ENCODE measurements at places on chromosomes 4 and X.

- no peak for DNase-seq
These were observed 22.8 kb downstream of the PDLIM3 start for GRCh38 chr4:185512516-185512915.

- DNase-seq, result no peak
These were observed 8.0 kb downstream of the PRSS12 start for GRCh38 chr4:118344801-118345200.

DNA sequence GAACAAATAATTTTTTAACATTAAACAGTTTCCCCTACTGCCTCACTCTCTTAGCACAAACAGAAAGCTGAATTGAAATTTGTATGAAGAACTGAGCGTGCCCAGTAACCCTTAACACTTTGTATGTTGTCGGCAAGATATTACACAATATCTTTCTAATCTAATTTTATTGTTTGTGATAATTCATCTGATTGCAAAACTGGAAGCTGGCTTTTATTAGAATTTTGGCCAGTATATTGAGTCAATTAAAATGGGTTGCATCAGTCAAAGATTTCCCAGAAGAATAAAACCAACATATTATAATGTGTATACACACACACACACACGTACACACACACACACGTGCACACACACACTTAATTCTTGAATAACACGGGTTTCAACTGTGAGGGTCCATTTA, 2332.1 kb downstream of the PCDH7 start:
- no peak for DNase-seq

- no peak for DNase-seq
These were observed 806.0 kb downstream of the ADGRL3 start for GRCh38 chr4:62006108-62006507.

GRCh38 chrX:1468250-1468772, 15.6 kb upstream of the ASMTL start:
- DNase-seq, result no peak

- no peak for DNase-seq
These were observed 89.8 kb downstream of the PDGFRA start for GRCh38 chr4:54318904-54319303.

DNA sequence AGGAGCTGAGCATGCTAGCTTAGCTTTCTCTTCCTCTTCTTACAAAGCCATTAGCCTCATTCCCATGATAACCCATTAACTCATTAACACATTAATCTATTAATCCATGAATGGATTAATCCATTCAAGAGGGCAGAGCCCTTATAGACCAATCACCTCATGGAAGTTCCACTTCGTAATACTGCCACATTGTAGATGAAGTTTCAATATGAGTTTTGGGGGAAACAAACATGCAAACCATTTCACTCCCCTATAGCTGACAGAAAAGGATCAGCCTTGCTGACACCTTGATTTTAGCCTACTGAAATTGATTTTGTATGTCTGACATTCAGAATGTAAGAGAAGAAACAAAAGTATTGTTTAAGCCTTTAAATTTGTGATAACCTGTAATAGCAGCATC, 251.8 kb upstream of the GALNTL6 start:
- DNase-seq, result no peak

GRCh38 chrX:120260369-120260768, 9.8 kb downstream of the ZBTB33 start:
- DNase-seq, result no peak

- no peak for DNase-seq
These were observed 60.2 kb downstream of the MAOB start for GRCh38 chrX:43822014-43822413.

DNA sequence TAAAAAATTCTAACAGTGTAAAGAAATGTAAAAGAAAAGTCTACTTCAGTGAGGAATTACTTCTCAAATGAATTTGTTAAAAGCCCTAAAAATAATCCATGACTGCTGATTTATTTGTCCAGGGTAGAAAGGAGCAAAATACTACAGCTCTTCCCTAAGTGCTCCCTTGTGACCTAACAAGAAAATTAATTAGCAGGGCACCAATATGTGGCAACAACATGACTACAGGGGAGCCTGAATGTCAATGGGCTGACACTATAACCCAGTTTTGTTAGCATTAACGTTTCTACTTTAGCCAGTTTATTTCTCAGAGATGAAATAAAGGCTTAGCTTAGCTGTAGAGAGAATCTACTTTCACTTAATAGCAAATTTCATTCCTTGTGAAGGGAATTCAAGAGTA, 918.9 kb upstream of the EPHA5 start:
- DNase-seq, result no peak

GRCh38 chr4:8870647-8871416, 807 bp downstream of the HMX1 start:
- no peak for DNase-seq

- no peak for DNase-seq
These were observed 106.4 kb upstream of the FTHL17 start for GRCh38 chrX:31178064-31178768.

- no peak for DNase-seq
These were observed 8.1 kb downstream of the DNAJB14 start for GRCh38 chr4:99938243-99938753.

GRCh38 chr4:55323375-55323774, 22.7 kb upstream of the SRD5A3 start:
- DNase-seq, result no peak

- DNase-seq, result no peak
These were observed 909.0 kb upstream of the PCDH10 start for GRCh38 chr4:132240081-132240480.

- DNase-seq, result no peak
These were observed 15.6 kb downstream of the CXorf66 start for GRCh38 chrX:139949703-139950102.

DNA sequence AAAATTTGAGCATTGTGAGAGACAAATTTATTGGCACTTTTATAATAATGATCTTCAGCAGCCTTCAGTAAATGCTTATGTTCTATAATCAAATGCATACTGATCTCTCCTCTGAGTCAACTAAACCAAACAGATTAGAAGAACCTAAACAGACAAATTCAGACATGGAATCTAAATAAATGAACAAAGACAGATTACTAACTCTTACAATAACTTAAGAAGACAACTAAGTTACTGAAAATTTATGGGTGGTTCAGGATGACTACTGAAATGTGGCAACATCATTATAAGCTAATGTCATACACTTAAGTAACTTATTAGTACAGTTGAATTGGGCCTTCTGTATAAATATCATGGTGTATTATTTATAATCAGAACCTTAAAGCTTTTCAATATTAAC, 127.3 kb downstream of the NEK1 start:
- DNase-seq, result no peak

DNA sequence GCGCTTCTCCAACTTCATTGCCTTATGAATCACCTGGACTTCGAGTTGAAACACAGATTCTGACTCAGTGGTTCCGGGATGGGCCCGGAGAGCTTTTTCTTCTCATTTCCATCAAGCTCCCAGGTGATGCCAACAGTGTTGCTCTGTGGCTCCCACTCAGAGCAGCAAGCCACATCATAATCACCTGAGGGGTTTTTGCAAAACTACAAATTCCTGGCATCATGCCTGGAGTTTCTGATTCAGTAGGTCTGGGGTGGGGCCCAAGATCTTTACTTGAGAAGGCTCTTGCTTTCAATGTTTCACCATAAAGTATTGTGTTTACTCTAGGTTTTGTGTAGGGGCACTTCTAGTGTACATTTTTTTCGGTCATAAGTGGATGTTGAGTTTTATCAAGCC, 7.0 kb downstream of the MTM1 start:
- no peak for DNase-seq

DNA sequence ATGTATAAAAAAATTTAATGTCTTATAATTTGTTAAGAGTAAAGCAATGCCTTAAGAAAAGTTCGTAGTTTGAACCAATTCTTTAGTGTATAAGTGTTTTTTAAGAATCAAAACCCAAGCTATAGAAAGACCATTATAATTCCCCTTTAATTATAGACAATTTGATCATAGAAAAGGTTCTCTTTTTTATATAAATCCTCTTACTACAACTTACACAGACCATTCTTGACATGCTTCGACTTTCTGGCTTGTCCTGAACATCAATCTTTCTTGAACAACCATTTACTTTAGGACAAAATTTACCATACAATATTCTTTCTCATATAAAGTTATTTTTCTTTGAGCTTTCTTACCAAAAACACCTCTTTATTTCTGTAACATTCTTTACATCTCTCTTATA, 330.5 kb upstream of the SPANXN1 start:
- no peak for DNase-seq

GRCh38 chrX:115367455-115367854, 77.9 kb downstream of the LUZP4 start:
- DNase-seq, result no peak

DNA sequence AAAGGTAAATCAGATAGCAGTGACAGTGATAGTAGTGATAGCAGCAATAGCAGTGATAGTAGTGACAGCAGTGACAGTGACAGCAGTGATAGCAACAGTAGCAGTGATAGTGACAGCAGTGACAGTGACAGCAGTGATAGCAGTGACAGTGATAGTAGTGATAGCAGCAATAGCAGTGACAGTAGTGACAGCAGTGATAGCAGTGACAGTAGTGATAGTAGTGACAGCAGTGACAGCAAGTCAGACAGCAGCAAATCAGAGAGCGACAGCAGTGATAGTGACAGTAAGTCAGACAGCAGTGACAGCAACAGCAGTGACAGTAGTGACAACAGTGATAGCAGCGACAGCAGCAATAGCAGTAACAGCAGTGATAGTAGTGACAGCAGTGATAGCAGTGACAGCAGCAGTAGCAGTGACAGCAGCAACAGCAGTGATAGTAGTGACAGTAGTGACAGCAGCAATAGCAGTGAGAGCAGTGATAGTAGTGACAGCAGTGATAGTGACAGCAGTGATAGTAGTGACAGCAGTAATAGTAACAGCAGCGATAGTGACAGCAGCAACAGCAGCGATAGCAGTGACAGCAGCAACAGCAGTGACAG, 6.1 kb downstream of the DSPP start:
- no peak for DNase-seq

DNA sequence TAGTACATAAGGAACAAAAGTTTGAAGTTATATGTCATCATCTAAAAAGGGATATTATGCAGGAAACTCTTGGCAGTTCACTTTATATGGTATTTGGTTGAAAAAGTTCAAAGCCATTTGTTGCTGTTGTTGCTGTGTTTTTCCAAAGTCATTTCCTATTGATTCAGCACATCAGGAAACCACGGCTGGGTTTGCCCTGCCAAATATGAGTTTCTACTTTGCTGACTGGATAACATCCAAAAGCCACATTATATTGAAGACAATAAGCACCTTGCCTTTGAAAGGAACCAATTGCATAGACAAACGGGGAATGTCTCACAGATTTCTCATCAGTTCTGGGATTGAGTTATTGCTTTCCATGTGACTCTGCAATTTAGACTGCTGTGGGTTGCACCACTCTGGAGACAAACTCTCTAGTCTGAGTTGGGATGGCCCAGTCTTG, 206.1 kb downstream of the SLC39A8 start:
- no peak for DNase-seq

DNA sequence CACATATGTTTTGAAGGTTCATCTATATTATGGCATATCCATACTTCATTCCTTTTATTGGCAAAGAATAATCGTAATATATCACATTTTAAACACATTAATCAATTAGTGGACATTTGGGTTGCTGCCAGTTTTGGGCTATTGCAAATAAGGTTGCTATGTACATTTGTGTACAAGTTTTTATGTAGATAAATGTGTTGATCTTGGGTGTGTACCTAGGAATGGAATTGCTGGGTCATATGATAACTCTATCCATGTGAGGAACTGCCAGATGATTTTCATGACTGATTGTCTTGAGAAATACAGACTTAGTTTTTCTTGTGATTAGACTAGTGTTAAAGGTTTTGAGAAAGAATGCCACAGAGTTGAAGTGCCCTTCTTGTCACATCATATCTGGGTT, 99.2 kb upstream of the RAB40AL start:
- no peak for DNase-seq

- DNase-seq, result no peak
These were observed 126.7 kb upstream of the EDNRA start for GRCh38 chr4:147354237-147354636.

DNA sequence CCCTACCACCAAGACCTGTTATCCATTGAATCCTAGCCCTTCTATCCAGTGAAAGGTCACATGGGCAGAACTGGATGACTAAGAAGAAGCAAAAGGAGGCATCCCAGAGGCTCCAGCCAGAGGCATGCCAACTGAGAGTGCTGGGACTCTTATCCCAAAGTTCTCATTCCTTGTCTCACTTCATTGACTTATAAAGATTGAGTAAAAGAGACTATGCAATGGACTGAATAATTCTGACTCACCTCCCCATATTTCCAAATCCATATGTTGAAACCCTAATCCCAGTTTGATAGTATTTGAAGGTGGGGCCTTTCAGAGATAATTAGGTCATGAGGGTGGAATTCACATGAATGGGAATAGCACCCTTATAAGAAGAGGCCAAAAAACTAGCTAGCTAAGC, 131.4 kb downstream of the COL25A1 start:
- DNase-seq, result no peak

DNA sequence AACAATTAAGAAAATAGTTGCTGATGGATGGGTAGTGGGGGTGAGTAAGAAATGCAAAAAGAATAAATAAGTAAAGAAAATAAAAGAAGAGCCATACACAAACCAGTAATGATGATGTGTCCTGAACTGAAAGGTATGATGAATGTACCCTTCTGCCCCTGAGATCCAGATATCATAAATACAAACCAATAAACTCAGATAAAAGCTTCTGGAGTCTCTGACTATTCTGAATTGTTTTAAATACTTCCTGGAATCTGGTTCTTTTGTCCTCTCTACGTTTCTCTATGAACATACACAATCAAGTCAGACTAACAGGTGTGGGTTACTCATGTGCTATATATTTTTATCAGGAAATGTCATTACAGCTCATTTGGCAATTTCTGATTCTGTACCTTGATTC, 153.4 kb downstream of the PPP1R2C start:
- DNase-seq, result no peak

GRCh38 chrX:44816367-44816766, 27.5 kb upstream of the DUSP21 start:
- no peak for DNase-seq

DNA sequence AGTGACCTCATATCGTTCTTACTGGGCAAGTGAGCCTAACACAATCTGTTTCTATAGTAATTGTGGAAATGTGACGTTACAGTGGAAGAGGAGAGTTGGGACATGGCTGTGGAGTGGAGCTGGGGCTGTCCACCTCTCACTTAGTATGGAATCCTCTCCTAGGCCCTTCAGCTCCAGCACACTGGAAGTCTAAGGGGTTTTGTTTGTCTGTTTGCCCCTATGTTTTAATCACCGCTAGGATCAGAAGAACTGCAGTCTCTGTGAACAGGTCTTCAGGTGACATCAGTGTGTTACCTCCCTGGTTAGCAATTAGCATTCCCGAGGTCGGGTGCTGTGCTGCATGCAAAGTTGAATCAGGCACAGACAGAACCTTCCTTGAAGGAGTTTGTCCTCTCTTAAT, 49.3 kb upstream of the CLDN34 start:
- no peak for DNase-seq

Data from stimulated activated CD8-positive, alpha-beta memory T cell treated with anti-CD3 and anti-CD28 coated beads, Interleukin-7, amount 100 ng/mL, for 1 hour (primary cell).